ENCODE measurements at places on chromosomes 5 and 9.

- no peak for DNase-seq
Observed at GRCh38 chr5:133653760-133654049, 41.4 kb upstream of the FSTL4 start.

DNA sequence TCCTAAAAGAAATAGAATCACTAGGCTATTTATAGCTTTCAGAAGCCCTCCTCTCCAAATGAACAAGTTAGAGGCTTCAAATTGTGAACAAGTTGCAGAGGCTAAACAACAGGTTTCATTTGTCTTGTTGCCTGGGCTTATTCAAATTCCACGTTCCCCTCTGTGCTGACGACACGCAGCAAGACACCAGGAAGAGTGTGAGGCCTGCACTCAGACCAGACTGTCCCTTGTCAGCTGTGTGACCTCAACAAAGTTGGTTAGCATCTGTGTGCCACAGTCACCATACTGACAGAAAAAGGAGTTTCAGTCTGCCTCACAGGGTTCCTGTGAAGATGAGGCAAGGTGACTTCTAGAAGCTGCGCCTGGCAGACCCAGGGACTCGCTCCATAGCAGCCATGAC, 22.1 kb upstream of the GABBR2 start:
- DNase-seq, result no peak

DNA sequence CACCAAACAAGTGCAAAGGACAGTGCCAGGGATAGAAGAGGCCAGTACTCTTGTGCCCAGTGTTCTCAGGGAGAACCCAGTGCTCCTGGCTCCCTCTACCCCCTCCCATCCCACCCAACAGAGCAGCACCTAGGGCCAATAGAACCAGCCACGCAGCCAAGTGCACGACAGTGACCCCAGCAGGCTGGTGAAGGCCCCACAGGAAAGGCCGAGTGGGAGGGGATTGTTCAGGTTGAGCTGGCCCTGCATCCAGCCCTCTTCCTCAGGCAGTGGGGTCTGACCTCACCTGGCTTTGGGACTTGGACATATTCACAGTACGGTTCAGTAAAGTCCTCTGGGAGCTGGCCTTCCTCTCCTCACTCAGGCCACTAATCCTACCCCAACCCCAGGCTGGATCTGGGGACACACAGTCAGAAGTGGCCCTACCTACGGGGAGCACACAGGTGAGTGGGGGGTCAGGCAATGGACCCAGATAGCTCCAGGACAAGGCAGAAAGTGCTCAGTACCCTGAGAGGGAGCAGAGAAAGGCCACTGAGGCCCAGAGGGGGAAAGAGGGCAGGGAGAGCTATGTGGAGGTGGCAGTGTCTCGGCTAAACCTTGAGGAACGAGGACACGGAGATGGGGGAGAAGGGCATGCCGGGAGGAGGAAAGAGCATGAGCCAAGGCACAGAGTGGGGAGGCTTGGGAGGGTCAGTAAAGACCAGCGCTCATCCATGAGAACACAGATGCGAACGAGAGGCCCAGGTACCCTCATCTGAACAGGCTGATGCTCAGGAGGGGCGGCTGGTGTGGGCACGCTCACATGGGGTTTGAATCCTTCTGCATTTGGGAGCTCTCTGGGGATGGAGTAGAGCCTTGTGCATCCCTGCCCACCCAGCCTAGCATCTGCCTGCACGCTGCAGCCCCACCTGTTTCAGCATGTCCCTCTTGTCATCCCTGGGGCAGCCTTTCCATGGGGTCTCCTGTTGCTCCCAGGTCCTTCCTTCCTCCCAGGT, 25.6 kb downstream of the POLR1E start:
- no peak for DNase-seq

- DNase-seq, result no peak
Observed at GRCh38 chr9:15253197-15253596, 53.8 kb downstream of the TTC39B start.

GRCh38 chr5:72480841-72481240, 26.4 kb downstream of the ZNF366 start:
- DNase-seq, result no peak

DNA sequence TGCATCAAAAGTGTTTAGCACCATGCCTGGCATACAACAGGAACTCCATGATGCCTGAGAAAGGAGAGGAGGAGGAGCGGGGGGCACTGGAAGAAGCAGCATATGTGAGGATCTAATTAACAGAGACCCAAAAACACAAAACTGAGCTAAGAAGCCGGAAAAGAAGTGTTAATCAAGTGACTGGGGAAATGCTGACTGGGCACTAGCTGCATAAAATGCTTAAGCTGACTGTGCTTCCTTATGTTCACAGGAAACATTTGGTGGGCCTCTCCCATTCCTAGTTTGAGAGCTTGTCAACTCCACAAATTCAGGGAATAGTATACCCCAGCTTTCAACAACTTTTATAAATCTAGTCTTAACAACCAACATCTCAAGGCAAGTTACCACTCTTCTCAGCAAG, 26.6 kb downstream of the DEPDC1B start:
- DNase-seq, result no peak

GRCh38 chr5:170137694-170138214, 32.1 kb downstream of the FOXI1 start:
- DNase-seq, result no peak

DNA sequence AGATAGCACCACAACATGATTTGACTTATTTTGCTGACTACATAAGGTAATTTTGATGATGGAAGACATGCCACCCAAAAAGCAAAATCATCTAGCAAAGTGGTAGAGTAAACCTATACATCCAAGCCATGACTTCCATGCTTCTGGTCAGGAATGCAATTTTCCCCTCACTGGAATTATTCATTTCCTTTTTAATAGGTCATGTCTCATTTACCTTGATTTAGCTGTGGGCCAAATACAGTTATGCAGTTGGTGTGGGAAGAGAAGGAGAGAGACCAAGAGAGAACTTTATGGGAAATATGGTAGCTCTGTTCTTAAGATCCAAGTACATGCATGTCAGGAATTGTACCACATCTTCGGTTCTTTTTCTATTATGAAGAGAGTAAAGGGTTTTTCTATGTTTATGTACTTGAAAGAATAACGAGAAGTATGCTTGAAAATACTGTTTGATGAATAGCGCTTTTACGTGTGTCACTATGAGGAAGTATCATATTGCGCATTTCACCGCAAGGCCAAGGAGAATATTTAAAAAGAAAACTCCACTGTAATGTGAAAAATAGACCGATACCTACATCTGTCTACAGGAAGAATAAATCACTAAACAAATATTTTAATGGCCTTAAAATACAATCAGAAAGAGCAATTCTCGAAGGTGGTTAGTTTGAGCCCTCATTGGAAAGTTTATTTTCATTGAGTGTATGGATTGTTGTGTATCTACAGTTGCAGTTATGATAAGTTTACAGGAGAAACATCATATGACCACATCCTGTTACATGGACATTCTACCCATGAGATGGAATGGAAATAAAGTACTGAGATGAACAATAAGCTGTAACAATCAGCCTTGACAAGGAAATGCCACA, 134.0 kb downstream of the FOXD1 start:
- DNase-seq, result no peak

DNA sequence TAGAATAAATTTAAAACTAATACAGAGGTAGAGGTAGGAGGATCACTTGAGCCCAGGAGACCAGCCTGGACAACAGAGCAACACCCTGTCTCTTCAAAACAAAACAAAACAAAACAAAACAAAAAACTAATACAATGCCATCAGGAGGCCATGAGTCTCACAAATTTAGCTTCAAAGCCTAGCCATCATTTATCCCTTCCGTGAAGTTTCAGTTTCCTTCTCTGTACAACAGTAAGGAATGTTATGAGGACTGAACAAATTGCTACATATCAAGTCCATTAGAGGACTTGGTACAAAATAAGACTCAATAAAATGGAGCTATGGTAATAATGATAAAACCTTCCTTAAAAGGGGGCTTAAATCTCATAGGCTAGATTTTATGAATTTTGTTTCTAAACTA, 60.8 kb downstream of the MAPKAP1 start:
- no peak for DNase-seq

DNA sequence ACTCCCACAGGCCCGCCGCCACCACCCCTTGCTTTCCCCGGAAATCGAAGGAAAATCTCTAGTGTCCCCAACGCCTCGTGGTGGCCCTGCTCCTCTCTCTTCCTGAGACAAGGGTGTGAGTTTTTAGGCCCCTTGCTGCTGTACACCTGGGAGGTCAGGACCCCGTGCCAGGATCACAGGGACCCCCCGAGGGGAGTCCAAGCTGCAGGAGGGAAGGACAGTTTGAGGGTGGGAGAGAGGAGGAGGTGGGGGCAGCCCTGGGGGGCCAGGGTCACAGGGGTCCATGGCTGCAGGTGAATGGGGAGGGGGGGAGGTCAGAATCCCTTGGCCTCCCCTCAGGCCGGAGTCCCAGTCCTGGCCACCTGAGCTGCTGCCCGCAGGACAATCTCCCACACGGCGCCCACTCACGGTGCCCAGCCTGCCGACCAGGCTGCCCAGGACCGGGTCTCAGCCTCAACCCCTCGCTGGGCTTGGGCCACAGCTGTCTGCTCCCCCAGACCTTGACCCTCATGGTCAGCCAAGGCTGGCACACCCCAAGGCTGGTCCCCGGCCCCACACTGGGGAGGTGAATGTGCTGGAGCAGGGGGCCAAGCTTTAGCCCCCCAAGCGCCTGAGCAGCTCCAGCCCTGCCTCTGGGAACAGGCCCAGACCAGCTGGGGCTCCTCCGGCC, 19.9 kb downstream of the TPPP start:
- no peak for DNase-seq

GRCh38 chr5:39020458-39020857, 53.7 kb downstream of the RICTOR start:
- no peak for DNase-seq
